ENCODE measurements at places on chromosomes 11 and 22.

DNA sequence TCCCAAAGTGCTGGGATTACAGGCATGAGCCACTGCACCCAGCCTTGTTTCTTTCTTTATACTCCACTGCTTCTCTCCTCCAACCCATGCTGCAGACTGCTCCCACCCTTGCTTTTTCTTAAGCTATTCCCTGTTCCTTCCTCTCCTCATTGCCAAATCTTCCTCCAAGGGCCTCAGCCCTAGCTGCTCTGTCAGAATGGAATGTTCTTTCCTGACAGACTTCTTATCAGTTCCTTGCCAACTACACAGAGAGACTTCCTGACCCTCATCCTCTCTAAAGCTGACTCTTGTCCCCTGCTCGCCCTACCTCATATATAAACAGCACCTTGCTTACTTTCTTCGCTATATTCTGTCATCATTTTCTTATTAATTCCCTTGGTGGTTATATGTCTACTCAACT lies 16.9 kb upstream of the PIK3C2A start:
- no peak for DNase-seq

- DNase-seq, result no peak
Measured at GRCh38 chr11:9616042-9616675, 42.7 kb downstream of the WEE1 start.

DNA sequence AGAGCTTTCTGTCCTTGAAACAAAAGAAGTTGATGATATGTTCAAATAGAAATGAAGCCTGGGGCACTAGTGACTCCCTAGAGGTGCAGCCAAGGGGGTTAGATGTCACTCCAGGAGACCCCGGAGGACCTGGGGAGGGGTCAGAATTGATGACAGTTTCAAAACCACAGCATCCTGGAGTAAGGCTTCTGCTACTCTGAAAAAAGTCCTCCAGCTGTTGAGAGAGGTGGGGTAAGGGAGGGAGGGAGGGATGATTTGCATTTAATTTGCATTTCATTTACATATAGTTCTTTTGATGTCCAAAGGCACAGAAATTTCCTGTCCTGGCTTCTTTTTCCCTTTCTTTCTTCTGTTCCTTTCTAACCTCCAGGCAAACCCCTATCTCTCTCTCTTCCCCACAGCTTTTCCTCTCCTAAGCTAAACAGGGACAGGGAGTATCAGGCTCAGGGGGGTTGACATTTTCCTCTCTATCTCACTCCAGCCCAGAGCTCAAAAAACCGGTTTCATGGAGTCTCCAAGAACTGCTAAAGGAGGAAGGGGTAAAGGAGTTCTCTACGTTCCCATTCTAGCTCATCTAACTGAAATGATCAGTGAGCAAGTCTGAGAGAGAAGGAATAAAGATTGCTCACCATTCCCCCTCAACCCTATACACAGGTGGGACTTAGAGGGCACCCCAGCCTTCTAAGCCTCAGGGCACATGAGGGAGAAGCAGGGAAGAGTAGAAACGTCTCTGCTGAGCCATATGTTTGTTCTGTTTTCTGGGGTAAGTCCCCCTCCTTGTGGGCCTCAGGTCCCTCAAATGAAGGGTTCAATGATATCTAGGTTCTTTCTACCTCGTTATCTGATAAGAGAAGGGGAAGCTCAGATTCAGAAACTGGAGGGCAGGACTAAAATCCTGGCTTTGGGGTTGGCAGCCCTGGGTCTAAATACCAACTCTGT lies 3.5 kb upstream of the POU2F3 start:
- no peak for DNase-seq

- no peak for DNase-seq
Measured at GRCh38 chr22:47048123-47049077, 285.9 kb downstream of the TBC1D22A start.

DNA sequence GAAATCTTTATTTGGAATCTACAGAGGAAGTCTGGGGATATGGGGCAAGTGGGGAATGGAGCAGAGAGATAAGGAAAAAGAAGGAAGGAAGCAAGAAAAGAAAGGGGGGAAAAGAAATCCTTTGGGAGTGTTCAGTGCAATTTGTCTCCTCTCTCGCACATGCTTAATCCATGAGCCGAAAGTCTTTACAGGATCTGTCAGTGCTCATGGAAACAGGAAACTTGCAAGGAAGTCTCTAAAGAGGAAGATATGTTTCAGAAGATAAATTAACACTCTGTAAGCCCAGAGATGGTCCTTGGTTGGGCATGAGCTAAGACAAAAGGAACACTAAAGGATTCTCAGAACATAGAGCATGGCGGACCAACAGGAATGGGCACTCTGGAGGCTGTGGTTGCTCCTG lies 47.9 kb upstream of the FLI1 start:
- no peak for DNase-seq

DNA sequence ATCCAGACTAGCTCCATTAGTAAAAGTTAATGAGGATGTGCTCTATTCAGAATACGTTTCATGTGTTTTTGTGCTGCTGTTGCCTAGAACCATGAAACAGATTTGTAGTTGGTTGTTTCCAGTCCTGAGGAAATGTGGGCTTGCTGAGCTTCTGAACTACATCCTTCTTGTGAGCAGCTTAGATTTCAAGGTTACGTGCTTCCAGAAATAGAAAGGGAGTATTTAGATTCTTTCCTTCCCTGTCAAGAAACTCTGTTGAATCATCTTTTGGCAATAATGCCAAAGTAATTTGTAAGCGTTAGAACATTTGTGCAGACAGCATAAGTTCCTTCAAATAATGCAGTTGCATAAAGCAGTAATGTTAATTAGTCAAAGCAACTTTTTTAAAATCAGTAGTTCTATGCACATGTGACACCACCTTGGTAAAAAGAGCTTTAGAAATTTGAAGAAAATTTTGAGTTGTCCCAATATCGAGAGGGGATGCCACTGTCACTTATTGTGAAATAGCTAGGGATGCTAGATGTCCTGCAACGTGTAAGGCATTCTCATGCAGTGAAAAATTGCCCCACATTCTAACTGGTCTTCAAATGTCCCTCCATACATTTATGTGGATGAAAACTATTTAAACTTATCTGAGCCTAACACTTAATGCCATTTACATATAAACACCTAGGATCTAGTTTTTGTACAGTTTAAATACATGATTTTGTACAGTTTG lies 169.6 kb downstream of the ETS1 start:
- DNase-seq, result no peak

- no peak for DNase-seq
Measured at GRCh38 chr11:67538823-67539505, 15.7 kb upstream of the CABP2 start.

GRCh38 chr11:33868647-33869461 lies 23.0 kb downstream of the LMO2 start:
- no peak for DNase-seq

- DNase-seq, result peak; percentile 38
Measured at GRCh38 chr11:120985718-120986569, 38.0 kb upstream of the TBCEL start.

- no peak for DNase-seq
Measured at GRCh38 chr11:72974487-72975205, 160.4 kb downstream of the ATG16L2 start.

DNA sequence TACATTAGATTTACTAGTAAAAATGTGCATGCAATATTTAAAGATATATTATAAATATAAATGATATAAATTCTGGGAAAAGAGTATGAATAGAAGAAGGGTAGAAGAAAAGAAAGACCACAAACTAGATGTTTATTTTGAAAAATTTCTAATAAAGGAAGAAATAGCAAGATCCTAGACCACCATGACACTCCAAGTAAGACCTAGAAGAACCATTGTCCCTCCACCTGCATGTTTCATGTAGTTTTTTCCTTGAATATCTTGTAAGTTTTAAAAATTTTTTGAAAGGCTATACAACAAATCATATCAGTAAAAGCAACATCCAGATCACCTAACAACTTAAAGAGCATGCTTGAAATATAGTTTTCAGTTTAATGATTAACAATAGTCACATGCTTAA lies 46.8 kb downstream of the ARHGAP32 start:
- DNase-seq, result no peak

- no peak for DNase-seq
Measured at GRCh38 chr22:36352803-36353507, 34.8 kb downstream of the MYH9 start.

DNA sequence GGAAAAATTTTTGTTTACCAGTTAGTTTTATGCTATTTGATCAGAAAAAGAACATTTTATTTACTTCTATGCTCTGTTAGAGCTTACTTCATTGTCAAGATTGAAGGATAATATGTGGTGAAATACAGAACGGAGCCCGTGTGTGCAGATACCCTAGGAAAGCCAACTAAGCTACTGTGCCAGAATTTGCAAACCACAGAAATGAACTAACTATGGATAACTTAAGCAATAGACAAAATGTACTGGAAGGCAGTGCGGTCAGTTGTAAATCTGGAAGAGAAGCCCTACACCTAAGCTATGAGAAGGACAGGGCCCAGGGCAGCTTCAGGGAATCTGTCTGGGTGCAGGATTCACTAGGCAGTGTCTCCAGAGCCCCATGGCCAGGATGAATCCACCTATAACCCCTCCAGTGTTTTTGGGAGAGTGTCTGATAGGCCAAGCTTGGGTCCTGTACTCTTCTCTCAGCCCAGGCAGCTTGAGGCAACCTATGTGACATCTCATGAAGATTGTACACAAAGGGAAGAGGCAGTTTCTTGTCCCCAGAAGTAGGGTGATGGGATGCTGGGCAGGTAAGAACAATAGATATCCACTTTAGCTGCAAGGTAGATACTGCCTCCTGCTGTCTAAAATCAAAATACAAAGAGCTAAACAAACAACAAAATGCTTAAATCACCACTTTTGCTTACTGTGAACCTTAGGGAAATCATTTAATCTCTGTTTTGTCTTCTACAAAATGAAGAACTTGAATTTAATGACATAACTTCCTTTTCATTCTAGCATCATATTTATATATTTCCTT lies 12.1 kb downstream of the MMP7 start:
- DNase-seq, result no peak

GRCh38 chr11:118996926-118997626 lies 862 bp upstream of the CENATAC start:
- DNase-seq, result peak; percentile 44

DNA sequence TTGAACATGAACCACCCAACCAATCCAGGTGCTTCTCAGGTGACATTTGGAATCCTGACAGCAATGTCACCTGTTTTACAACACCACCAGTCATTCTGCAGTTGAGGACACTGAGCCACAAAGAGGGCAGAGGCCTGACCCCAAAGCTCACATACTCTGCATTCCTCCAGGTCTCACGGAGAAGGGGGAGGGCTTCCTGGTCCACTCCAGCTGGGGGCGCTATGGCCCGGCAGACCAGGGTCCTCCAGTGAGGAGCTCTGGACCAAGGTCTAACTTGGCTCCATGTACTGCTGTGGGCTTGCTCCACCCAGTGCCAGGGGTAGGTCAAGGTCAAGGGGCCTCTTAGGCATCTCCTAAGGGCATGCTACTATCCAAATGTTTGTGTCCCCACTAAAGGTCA lies 1.5 kb upstream of the PNPLA3 start:
- no peak for DNase-seq

GRCh38 chr22:40120848-40121247 lies 56.9 kb upstream of the TNRC6B start:
- no peak for DNase-seq

DNA sequence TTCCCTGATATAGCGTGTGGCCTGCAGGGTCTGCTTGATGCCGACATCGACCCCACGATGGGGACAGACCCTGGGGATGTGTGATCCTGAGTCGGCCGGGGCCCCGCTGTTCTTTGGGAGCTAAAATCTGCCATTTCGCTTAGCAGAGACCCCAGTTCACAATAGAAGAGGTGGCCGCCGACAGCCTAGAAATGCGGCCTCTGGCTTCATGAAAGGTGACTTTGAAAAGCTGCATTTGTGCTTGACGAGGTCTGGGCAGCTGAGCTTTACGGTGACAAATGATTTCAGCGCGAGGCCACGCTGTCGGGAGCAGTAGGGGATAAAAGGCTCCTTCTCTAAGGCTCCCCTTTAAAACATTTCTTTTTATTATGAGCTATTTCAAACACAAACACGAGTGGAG lies 71.7 kb downstream of the RPS6KA4 start:
- DNase-seq, result no peak

GRCh38 chr11:12117200-12117599 lies 6.8 kb downstream of the MICAL2 start:
- no peak for DNase-seq

DNA sequence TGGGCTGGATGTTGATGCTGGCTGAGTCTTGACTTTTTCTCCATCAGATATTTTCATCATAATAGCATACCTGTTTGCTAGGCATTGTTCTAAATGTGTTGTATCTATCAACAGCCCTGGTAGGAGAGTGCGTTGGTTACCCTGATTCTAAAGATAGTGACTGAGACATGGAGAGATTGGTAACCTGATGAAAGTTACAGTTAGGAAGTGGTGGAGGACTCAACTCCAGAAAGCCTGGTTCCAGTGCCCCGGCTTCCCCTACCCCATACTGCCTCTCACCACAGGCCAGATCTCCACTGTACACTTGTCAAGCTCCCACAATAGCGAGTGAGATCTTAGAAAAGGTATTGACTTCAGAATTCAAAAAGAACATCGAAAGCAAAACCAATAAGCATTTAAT lies 22.8 kb upstream of the RELT start:
- DNase-seq, result no peak

GRCh38 chr11:383431-383830 lies 10.6 kb upstream of the PKP3 start:
- no peak for DNase-seq

GRCh38 chr11:2248242-2248641 lies 22.1 kb downstream of the ASCL2 start:
- no peak for DNase-seq

DNA sequence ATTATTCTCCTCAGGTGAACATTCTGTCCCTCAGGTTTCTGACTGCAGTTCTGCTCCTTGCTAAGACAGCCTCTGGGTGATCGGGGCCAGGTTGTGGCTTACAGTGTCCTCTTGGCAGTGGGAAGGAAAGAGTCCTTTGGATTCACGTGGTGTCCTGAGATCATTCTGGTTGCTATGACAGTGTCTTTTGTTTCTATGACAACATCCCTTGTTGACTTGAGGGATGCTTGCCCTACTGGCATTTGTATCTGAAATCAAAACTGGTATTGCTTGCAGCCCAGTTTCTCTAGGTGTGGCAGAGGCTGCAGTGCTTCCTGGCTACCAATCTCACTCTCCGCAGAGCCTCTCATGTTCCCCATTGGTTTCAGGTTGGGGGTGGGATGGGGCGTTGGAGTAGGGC lies 151.8 kb upstream of the CCDC90B start:
- no peak for DNase-seq

DNA sequence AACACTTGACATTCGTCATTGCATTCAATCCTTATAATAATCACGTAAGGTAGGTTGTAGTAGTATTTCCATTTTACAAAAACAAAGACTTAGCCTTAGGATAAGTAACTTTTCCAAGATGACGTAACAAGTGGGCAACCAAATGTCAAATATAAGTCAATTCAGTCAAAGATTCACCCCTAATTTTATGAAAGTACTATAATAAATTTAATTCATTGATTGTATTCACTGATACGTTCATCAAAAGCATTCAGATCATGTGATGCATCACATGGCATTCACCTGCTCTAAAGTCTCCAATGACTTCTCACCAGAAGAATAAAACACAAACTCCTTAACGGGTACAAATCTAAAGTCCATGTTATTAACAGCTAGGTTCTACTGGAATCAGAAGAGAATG lies 2.1 kb downstream of the KIF18A start:
- DNase-seq, result no peak

GRCh38 chr11:46071091-46071490 lies 50.2 kb downstream of the PHF21A start:
- no peak for DNase-seq

Measured in midbrain (tissue), 1 donor.